ENCODE measurements at places on chromosomes 2 and 18.
A peak's percentile ranks its signal among the peaks of the same experiment; 100 is the strongest.

DNA sequence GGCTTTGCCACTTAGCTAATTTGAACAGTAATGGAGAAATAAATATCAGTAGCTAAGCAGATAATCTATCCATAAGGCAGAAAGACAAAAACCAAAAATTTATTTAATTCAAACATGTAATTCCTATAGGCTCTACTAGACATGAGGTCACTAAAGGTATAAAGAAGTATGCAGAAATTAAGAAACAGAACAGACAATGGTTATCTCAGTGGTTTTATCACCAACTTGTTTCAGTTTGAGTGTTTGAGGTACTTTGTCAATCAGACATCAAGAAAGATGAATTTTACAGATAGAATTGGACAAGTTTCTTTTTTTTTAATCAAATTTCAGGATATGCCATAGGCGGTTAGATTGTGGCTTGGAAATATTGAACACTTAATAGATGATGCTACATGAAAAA lies 67.4 kb upstream of the ZEB2 start:
- no peak for DNase-seq

- no peak for DNase-seq
Observed at GRCh38 chr18:70653671-70654070, 364.8 kb downstream of the SOCS6 start.

DNA sequence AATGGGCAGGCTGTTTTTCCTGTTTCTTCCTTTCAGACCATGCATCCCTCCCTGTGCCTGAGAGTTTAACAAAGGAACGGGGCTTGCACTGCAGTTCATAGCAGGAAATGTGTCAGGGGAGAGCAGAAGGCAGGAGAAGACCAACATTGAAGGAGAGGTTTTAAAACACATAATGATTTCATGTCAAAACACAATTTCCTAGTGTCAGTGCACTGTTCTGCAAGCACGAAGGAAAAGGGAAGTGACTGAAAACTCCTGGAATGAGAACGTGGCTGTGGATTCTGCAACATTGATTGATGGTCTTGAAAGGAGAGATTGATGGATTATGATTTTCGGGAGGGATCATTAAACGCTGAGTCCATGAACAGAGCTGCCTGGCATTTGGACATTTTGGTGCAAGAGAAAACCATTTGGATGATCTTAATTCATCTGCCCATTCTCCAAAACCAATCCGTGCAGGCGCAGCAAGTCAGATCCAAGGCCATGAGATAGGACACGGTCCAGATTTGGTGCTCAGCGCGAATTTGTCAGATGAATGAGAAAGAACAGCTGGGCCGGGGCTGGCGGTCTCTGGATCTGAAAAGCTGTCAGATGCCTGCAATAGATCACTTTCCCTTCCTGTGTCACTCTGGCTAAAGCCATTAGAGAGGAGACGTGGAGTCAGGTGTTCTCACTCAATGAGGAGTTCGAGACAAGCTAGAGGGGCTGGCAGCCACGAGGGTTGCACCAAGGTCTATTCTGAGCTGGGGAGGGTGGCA lies 38.4 kb downstream of the C1QL2 start:
- no peak for DNase-seq

DNA sequence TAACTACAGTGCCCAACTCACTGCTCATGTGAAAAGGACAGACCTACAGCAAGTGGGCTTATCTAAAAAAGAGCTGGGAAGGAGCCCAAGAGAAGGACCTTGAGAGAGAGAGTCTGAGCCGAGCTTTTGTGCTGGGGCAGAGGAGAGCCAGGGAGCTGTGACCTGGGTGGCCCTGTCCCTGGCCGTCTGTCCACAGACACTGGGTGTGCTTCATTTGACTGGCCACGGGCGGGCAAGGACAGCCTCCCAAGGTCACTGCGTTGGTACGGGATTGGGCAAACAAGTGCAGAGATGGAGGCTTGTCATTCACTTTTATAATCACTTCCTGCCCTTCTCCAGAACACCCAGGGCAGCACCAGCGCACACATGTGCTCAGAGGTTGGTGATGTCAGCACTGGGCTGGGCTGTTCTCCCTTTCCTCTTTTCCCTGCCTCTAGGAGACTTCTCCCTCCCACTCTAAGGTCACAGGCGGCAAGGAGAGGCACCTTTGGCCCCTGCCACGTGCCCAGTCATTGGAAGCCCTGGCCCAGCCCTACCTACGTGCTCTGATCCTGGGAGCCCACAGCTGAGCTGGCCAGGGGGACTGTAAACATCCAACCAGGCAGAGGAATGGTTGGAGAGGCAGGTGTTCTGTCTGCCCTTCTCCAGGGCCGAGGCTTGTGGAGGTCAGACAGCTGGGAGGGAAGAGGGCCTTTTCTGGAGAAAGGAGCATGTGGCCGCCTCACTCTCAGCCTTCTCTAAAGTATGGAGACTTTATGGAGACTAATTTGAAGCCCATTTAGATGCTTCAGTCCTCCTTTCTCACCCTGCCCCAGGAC lies 6.4 kb upstream of the PSD4 start:
- no peak for DNase-seq

GRCh38 chr2:71685073-71685848 lies 231.9 kb downstream of the DYSF start:
- no peak for DNase-seq

DNA sequence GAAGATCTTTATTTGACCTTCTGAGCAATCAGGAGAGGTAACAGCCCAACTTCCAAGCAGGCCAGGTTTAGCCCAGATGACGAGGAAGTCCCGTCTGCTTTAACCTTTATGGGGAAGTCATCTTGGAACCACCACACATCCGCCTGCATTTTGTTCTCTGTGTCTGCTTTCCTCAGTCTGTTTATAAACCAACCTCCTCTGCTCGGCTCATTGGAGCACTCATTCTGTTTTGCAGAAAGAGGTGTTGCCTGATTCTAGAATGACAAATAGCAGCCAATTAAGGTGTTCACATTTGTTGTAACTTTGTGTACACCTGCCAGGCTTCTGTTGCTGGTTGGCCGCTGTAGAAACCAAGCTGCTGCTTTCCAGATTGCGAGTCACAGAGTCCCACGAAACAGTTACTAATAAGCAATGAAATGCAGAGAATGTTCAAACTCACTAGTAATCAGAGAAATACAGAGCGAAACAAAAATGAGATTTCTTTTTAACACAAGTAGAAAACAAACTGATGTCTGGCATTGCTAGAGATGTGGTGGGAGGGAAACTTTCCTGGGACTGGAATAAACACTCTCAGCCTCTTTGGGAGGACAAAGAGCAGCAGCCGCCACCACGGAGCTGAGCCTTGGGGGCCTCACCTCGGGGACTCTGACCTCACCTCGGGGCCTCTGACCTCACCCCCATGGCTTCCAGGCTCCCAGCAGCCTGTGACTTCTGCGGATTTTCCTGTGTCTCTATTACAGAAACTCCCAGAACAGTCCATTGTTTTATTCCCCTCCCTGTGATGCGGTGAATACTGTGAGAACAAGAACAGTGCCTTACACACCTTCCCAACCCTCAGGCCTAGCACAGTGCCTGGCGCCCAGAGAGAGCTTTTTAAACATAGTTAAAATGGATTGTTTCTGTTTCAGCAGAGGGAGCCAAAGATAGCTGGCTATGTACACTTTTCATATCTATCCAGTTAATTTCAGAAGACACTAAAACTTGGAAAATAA lies 64.0 kb downstream of the MBP start:
- DNase-seq: peak; percentile 36

DNA sequence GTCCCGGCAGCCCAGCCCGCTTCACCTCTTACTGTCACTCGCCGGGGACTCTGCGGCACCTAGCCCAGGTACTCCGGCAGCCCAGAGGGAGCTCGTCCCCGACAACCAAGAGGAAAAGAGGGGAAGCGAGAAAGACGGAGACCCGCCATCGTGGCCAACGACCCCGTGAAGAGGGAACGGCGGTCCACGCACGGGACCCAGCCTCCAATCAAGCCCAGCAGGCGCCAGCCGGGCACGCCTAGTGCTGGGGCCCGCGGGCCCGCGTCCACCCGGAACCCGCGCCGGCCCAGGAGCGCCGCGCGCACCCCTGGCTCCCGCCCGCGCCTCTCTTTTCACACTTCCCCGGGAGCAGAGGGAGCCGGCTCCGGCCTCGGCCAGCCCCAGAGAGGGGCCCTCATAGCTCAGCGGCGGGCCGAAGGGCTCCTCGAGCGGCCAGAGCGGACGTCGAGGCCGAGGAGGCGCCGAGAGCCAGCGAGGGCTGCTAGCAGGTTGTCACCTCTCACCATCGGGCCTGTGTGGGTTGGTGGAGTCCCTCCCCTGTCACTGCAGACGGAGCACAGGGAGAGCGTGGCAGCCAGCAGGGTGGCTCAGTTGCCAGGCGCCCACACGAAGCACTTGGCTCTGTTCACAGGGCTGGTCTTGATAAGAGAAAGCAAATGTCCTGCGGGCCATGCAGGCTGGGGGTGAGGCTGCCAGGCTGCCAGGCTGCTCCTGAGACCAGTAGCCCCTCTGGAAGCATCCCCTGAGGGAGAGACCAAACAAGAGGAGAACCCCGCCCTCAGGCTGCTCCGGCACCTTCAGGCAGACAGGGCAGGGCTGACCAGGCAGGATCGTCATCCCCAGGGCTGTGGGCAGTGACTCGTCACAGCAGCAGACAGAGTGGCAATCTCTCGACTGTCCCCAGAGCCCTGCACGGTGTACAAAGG lies 36.9 kb upstream of the KLF11 start:
- DNase-seq: no peak

- peak; percentile 47 for DNase-seq
Observed at GRCh38 chr2:69163109-69163508, 150.1 kb downstream of the ANTXR1 start.
